Amniotic stem cell (primary cell): ENCODE measurements at places on chromosomes 12 and 14.

- DNase-seq, result no peak
Observed at GRCh38 chr12:118589162-118589561, 212.8 kb downstream of the SUDS3 start.

DNA sequence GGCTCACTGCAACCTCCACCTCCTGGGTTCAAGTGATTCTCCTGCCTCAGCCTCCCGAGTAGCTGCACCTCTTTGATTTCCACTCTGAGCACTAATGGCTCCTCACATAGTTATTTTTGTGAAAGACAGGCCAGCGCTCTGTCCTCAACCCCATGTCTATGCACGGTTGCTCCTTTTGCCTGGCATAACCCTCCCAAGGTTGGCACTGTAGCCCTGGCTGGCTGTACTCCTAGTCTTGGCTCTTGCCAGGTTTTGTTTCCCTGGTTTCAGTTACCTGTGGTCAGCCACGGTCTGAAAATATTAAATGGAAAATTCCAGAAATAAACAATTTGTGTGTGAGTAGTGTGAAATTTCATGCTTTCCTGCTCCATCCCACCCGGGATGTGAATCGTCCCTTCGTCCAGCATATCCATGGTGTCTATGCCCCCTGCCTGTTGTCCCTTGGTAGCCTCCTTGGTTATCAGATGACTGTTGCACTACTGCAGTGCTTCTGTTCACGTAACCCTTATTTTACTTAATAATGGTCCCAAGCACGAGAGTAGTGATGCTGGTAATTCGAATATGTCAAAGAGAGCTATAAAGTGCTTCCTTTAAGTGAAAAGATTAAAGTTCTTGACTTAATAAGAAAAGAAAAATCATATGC is 12.3 kb upstream of the DCD start:
- no peak for DNase-seq

DNA sequence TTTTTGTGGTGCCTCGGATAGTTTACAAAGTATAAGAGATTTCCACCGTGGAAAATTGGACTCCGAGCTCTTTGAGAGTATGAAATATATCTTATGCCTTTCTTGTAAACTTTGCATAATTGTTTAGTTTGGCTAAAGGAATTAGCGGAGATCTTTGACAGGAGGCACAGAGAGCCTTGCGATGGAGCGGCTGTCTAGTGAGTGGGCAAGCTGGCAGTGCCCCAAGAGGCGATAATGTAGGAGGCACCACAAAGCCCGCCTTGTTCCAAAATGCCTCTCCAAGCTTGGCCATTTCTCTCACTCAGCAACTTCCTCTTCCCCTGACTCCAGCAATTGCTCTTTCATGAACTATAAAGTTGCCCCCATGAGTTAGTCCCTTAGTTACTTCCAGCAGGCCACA is 270.1 kb upstream of the PRICKLE1 start:
- DNase-seq, result no peak

DNA sequence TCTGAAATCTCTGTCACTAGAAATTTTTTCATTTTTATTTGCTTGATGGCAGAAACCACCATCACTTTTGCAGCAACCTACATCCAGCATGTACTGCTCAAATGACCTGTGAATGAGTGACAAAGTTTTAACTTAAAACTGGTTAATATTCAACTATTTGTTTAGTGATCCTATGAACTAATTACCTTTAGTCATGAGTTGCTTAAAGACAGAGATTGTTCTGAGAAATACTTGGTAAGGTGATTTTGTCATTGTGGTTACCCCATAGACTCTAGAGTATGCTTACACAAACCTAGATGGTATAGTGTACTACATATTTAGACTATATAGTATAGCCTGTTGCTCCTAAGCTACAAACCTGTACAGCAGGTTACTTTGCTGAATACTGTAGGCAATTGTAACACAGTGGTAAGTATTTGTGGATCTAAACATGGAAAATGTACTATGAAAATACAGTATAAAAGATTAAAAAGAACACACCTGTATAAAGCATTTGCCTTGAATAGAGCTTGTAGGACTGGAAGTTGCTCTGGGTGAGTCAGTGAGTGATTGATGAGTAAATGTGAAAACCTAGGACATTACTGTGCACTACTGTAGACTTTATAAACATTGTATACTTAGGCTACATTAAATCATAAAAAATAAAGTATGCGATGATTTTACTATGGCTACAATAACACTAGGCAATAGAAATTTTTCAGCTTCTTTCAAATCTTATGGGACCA is 256.6 kb upstream of the PPFIA2 start:
- no peak for DNase-seq

DNA sequence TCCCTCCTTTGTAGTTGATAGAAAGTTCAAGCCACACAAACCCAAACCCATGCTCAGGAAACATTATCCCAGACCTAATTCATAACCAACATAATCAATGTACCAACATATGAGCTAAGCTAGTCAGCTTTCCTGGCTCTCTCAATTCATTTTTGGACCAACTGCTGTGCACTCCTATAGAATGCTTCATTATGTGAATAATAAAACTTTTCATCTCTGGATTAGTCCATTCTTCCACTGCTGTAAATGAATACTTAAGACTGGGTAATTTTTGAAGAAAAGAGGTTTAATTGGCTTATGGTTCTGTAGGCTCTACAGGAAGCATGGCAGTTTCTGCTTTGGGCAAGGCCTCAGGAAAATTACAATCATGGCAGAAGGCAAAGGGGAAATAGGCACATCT is 651.9 kb downstream of the RERGL start:
- DNase-seq, result no peak

GRCh38 chr12:111193067-111193466 is 175.8 kb downstream of the PHETA1 start:
- DNase-seq, result no peak

GRCh38 chr12:11171969-11172675 is 1.1 kb downstream of the SMIM10L1 start:
- DNase-seq, result no peak

GRCh38 chr12:16385782-16386646 is 38.6 kb downstream of the MGST1 start:
- no peak for DNase-seq

DNA sequence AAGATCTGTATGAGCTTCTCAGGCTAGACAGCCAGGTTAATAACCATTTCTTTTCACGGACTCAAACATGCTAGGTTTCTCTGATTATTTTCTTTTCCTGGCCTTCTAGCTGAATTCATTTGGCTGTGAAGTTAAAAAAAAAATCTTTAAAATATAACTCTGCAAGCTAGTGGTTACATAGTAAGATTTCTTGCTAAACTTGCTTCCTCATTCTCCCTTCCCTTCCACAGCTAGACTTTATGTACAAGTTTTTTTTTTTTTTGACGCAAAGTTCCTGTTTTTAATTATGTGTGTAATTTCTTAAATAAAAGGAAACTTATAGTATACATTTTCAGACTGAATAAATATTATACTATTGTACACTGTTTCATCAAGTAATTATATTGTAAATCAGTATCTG is 145.4 kb downstream of the TMTC2 start:
- no peak for DNase-seq

GRCh38 chr12:106583242-106584103 is 669 bp downstream of the RFX4 start:
- DNase-seq, result no peak

GRCh38 chr14:44960146-44960545 is 1.6 kb downstream of the KLHL28 start:
- no peak for DNase-seq

GRCh38 chr12:272942-273341 is 10.3 kb upstream of the SLC6A13 start:
- no peak for DNase-seq

DNA sequence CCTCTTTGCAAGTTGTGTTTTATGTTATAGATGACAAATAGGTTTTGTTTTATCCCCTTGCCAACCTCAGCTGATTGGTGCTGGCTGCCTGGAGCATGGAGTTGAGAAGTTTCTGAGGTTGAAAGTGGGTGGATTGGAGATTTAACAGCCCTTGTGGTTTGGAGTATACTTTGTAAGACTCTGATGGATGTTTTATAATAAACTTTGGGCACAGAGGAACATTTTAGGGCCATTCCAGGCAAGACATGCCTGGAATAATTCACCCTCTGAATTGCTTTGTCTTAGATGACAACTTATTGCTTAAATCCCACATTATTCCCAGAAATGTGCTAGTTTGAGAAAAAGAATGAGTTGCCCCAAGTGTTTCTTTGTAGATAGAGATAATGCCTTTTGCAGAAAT is 158.9 kb downstream of the SLC5A8 start:
- no peak for DNase-seq

DNA sequence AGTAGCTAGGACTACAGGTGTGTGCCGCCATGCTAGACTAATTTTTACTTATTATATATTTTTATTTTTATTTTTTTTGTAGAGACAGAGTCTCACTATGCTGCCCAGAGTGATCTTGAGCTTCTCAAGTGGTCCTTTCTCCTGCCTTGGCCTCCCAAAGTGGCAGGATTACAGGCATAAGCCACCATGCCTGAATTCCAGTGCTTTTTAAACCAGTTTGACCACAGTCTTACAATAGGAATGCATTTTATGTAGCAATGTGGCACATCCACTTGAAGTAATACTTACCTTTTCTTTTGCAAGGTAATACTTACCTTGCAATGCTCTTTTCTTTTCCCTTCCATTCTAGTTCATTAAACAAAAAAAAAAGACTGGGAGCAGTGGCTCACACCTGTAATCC is 38.0 kb upstream of the CPM start:
- DNase-seq, result no peak

GRCh38 chr12:119432949-119433348 is 98.4 kb downstream of the CCDC60 start:
- DNase-seq, result no peak
